H7 (cell line): ENCODE measurements at places on chromosomes 6 and 20.

GRCh38 chr6:94323853-94324252, 904.5 kb upstream of the EPHA7 start:
- DNase-seq: no peak

GRCh38 chr6:40946738-40947301, 92.2 kb downstream of the UNC5CL start:
- no peak for DNase-seq

GRCh38 chr20:5171064-5171789, 44.4 kb downstream of the CDS2 start:
- DNase-seq: peak; percentile 45

- peak; percentile 62 for DNase-seq
Measured at GRCh38 chr20:43404878-43405277, 52.8 kb upstream of the SRSF6 start.

GRCh38 chr6:116531675-116532570, 13.6 kb downstream of the TRAPPC3L start:
- DNase-seq: peak; percentile 46

GRCh38 chr20:23136893-23137745, 51.0 kb upstream of the CD93 start:
- DNase-seq: no peak

GRCh38 chr6:161732594-161732993, 458.7 kb upstream of the AGPAT4 start:
- no peak for DNase-seq

- peak; percentile 84 for DNase-seq
Measured at GRCh38 chr20:50335105-50335504, 144.5 kb downstream of the CEBPB start.

DNA sequence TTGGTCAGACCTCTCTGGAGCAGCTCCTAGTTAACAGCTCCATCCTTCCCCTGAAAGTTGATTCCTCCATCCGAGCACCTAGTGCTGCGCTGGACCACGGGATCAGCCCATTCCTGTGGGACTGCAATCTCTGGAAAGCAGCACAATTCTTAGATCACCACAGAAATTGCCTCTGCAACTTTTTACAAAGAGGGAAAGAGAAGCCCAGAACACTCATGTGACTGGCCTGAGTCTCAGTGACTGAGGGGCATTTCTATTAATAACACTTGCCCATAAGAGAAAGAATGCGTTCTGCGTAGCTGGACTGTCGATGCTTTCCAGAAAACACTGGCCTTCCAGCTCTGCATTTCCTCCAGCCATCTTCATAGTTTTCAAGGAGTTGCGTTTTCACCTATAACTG, 18.3 kb downstream of the MPC1 start:
- no peak for DNase-seq

- peak; percentile 29 for DNase-seq
Measured at GRCh38 chr20:32960849-32961731, 43.1 kb downstream of the SUN5 start.

- DNase-seq: no peak
Measured at GRCh38 chr6:105193647-105194046, 13.8 kb upstream of the POPDC3 start.
